T-helper 17 cell (primary cell): ENCODE measurements at places on chromosomes 12 and 14. TPM values are rescaled to one million over a fixed set of nuclear protein-coding genes. Genes with fewer than 3 reads are reported as not detected.

FAR2 gene
- total RNA-seq, result 8.5 TPM

ARL6IP4 gene
- 109 TPM for total RNA-seq

CACNB3 gene
- total RNA-seq, result 6.5 TPM

C12orf57 gene
- total RNA-seq, result 192 TPM

C3AR1 gene
- total RNA-seq, result 3.1 TPM

SERPINA3 gene
- not detected for total RNA-seq

CCDC184 gene
- 7.5 TPM for total RNA-seq

- no peaks in the 10 kb centered on the region for H3K4me1 ChIP-seq
- H3K27ac ChIP-seq, result no peak overlapping the region
- no peak for DNase-seq
- no peaks in the 10 kb centered on the region for H3K36me3 ChIP-seq
These were observed 127.7 kb downstream of the KIF26A start for GRCh38 chr14:104265918-104266630.

DNA sequence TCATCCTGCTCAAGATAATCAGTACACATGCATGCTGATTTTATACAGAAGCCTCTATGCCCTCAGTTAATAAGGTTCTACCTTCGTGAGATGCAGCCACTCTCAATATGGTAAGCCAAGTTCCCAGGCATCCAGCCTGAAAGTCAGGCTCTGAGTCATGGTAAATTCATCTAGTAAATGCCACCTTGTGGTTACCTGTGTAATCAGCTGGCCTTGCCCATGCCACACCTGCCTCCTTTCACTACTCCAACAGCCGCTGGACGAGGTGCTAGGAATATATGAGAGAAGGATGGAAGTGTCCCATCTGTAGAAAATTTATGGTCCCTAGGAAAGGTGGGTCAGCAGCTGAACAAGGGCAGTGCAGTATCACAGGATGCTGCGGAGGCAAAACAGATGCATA is 207.3 kb downstream of the SSPN start:
- peaks cover 2% of the 10 kb centered on the region for H3K4me1 ChIP-seq
- peaks cover 3% of the 10 kb centered on the region for H3K36me3 ChIP-seq
- no peak overlapping the region for H3K27ac ChIP-seq
- no peaks in the 10 kb centered on the region for H3K27me3 ChIP-seq

DNA sequence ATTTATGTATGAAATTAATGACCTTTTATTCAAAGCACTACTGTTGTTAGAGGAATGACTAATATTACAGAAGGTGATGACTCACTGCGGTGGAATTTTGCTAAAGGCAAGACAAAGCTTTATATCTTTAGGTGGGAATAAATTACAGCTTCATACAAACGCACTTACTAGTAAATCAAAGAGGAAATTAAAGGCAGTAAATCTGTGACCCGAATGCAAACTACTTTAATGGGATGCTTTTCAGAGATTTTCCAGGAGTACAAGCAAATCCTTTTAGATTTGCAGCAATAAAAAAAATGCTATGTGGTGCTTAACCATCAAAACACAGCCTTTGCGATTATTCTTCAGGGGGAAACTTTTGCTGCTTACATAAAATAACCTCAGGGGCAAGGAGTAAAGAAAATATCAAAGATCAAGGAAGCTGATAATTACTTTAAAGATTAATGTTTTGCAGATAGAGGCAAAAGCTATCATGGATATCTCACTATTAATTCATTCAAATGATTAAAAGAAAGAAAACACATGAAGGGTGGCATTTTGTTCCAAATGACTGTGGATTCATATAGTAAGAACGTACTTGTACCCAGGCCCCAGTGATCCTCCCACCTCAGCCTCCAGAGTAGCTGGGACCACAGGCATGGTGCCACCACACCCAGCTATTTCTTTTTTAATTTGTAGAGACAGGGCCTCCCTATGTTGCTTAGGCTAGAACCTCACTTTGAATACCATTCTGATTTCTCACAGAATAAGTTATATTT is 98.9 kb downstream of the DENND5B start:
- no peak overlapping the region for H3K4me3 ChIP-seq
- H3K27me3 ChIP-seq, result peaks cover 13% of the 10 kb centered on the region
- DNase-seq, result no peak
- H3K4me1 ChIP-seq, result no peaks in the 10 kb centered on the region
- no peak overlapping the region for H3K27ac ChIP-seq

GRCh38 chr12:53949631-53950436 is 4.9 kb upstream of the HOXC12 start:
- no peaks in the 10 kb centered on the region for H3K36me3 ChIP-seq
- DNase-seq, result no peak
- H3K27me3 ChIP-seq, result peaks cover 89% of the 10 kb centered on the region
- no peak overlapping the region for H3K4me3 ChIP-seq
- no peak overlapping the region for H3K27ac ChIP-seq

DNA sequence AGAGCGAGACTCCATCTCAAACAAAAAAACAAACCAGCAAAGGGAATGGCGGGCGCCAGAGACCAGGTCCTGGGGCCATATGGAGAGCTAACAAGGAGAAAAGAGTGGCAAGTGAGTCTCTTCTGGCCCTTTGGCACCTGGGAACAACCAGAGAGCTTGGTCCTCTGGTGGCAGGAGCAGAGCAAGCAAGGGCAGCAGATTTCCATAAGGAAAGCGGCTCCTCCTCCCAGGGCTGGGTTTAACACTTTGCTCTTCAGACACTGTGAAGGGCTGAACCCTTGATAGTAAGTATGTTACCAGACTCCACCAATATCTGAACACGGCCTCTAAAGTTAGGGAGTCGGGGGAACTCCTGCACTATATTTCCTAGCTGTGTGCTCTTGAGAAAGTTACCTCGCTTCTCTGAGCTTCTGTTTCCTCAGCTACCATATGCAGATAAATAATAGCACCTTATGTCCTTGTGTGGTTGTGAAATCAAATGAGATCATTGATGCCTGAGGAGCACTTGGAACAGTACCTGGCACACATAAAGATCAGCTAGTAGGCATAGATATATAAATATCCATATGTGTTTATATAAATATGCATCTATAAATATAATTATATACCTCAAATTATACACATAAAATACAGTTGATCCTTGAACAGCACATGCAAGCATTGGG is 33.4 kb upstream of the PLEKHG6 start:
- DNase-seq, result no peak
- peak overlapping the region; percentile 31 for H3K4me3 ChIP-seq
- H3K36me3 ChIP-seq, result no peaks in the 10 kb centered on the region
- peaks cover 8% of the 10 kb centered on the region for H3K4me1 ChIP-seq

DNA sequence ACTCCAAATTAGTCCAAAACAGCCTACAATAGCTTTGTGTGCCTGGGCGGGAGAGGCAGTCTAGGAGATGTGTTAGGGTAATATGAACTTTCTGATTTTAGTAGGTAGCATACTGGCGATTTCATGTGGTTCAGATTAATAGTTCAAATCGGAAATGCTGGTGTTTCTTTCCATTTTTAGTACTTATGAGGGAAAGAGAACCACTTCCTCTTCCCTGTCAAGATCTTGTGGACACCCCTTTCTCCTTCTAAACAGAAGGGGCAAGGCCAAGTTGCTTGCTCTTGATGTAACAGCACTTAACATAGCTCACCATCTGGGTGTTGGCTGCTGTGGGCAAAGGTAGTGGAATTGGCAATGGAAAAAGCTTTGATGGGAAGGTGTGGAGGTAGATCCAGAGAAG is 32.2 kb upstream of the IGF1 start:
- H3K27ac ChIP-seq, result no peak overlapping the region
- no peaks in the 10 kb centered on the region for H3K36me3 ChIP-seq
- H3K27me3 ChIP-seq, result no peaks in the 10 kb centered on the region
- H3K4me1 ChIP-seq, result no peaks in the 10 kb centered on the region
- H3K4me3 ChIP-seq, result no peak overlapping the region

GRCh38 chr12:110270125-110270962 is 10.7 kb upstream of the ATP2A2 start:
- DNase-seq, result no peak
- no peaks in the 10 kb centered on the region for H3K36me3 ChIP-seq
- H3K27ac ChIP-seq, result peak overlapping the region; percentile 11
- H3K27me3 ChIP-seq, result peaks cover 36% of the 10 kb centered on the region
- peaks cover 2% of the 10 kb centered on the region for H3K4me1 ChIP-seq

- H3K4me3 ChIP-seq, result no peak overlapping the region
- H3K27me3 ChIP-seq, result no peaks in the 10 kb centered on the region
- peaks cover 51% of the 10 kb centered on the region for H3K4me1 ChIP-seq
- H3K27ac ChIP-seq, result peak overlapping the region; percentile 21
These were observed 15.0 kb downstream of the GXYLT1 start for GRCh38 chr12:42129595-42130204.

DNA sequence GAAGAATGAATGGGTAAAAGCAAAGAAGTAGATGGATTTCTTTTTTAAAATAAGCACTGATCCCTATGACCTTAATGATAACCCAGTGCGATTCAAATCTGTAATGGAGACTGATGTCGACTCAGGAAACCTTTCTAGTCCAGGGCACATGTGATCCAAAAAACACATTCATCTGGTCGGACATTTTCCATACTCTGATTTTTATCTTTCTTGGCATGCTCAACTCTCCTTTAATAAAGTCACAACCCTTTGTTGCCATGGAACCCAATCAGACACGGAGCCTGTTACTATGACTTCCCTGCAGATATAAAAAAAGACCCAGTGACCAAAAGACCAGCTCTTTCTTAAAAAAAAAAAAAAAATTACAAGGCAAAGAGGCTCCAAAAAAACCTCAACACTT is 27.9 kb downstream of the TMCC3 start:
- no peaks in the 10 kb centered on the region for H3K27me3 ChIP-seq
- peak overlapping the region; percentile 77 for H3K4me3 ChIP-seq
- DNase-seq, result no peak
- H3K4me1 ChIP-seq, result peaks cover 21% of the 10 kb centered on the region
- H3K36me3 ChIP-seq, result peaks cover 3% of the 10 kb centered on the region

GRCh38 chr12:131913666-131914065 is 15.4 kb upstream of the PUS1 start:
- H3K4me1 ChIP-seq, result no peaks in the 10 kb centered on the region
- H3K4me3 ChIP-seq, result no peak overlapping the region
- H3K36me3 ChIP-seq, result no peaks in the 10 kb centered on the region
- no peak overlapping the region for H3K27ac ChIP-seq
- DNase-seq, result no peak

DNA sequence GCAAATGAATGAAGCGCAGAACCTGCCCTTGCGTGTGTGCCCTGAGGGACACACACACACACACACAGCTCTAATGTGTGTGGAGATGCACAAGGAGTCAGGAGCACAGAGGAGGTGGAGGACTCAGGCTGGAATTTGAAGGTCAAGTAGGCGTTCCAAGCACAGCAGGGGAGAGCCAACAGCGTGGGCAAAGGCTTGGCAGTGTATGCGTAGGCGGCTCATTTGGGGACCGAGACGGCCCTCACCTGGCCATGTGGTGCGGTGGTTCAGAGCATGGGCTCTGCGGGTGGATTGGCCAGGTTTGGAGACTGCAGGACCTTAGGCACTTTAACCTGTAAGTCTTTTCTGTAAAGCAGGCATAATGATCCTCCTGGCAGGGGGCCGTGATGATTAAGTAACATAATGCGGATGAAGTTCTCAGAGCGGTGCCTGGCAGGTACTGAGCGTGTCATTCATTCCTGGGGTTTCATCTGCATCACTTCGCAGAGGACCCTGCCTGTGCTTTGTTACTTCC is 69.5 kb upstream of the SLC24A4 start:
- H3K27me3 ChIP-seq, result peaks cover 74% of the 10 kb centered on the region
- H3K27ac ChIP-seq, result no peak overlapping the region
- H3K36me3 ChIP-seq, result peaks cover 9% of the 10 kb centered on the region
- no peak overlapping the region for H3K4me3 ChIP-seq

GRCh38 chr12:51334764-51335163 is 10.8 kb upstream of the BIN2 start:
- no peaks in the 10 kb centered on the region for H3K36me3 ChIP-seq
- H3K4me3 ChIP-seq, result no peak overlapping the region
- peaks cover 25% of the 10 kb centered on the region for H3K4me1 ChIP-seq
- no peak for DNase-seq
- peaks cover 6% of the 10 kb centered on the region for H3K27me3 ChIP-seq

GRCh38 chr14:96614481-96614881 is 112.3 kb downstream of the PAPOLA start:
- no peak for DNase-seq
- H3K4me3 ChIP-seq, result no peak overlapping the region
- peaks cover 3% of the 10 kb centered on the region for H3K36me3 ChIP-seq
- peaks cover 11% of the 10 kb centered on the region for H3K4me1 ChIP-seq
- H3K27ac ChIP-seq, result no peak overlapping the region
- peaks cover 68% of the 10 kb centered on the region for H3K27me3 ChIP-seq

DNA sequence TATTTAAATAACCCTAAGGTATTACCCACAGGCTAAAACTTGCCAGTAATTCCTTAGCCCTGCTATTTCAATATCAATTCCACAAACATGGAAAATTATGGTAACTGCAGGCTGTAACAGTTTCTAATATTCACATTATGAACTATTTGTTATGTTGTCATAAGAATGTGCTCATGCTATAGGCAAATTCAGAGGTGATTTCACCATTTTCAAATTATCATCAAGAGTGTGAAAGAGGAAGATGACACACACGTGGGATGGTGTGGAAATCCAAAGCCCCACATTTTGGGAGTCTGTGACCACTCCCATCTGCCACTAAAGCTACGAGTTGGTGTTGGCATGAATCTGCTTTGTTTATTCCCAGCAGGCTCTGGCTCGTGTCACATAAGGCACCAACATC is 5.9 kb upstream of the MYO1A start:
- H3K36me3 ChIP-seq, result peaks cover 4% of the 10 kb centered on the region
- H3K27me3 ChIP-seq, result no peaks in the 10 kb centered on the region
- H3K4me1 ChIP-seq, result peaks cover 3% of the 10 kb centered on the region
- H3K27ac ChIP-seq, result no peak overlapping the region

GRCh38 chr14:96735526-96735925 is 61.7 kb upstream of the VRK1 start:
- peaks cover 3% of the 10 kb centered on the region for H3K4me1 ChIP-seq
- H3K36me3 ChIP-seq, result peaks cover 2% of the 10 kb centered on the region

- no peak overlapping the region for H3K27ac ChIP-seq
- no peaks in the 10 kb centered on the region for H3K27me3 ChIP-seq
- DNase-seq, result no peak
- peaks cover 11% of the 10 kb centered on the region for H3K4me1 ChIP-seq
These were observed 200.3 kb downstream of the CRADD start for GRCh38 chr12:93877446-93877845.

DNA sequence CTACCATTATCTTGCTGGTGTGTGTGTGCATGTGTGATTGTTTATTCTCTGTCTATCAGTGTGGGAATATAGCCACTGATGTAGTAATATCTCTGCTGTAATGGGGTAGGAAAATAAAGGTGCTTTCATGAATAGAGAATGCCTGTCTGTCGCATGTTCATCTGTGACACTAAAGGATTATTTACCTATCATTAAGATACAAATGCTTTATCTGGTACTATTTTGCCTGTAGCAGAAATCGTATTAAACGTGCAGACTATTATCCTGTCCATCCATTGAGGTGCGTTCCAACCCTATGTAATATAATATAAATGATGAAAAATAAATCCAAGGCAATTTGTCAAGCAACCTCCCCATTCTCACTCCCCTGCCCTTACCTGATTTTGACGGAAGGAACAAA is 1215.1 kb downstream of the BCL11B start:
- DNase-seq, result no peak
- no peaks in the 10 kb centered on the region for H3K4me1 ChIP-seq
- no peak overlapping the region for H3K27ac ChIP-seq
- H3K36me3 ChIP-seq, result no peaks in the 10 kb centered on the region
- no peak overlapping the region for H3K4me3 ChIP-seq
- peaks cover 9% of the 10 kb centered on the region for H3K27me3 ChIP-seq

GRCh38 chr14:72664651-72665050 is 229.2 kb downstream of the DPF3 start:
- H3K27me3 ChIP-seq, result peaks cover 5% of the 10 kb centered on the region
- no peaks in the 10 kb centered on the region for H3K4me1 ChIP-seq
- no peak for DNase-seq
- H3K4me3 ChIP-seq, result no peak overlapping the region
